Karpas-422 (cell line): ENCODE measurements at places on chromosomes 4 and X. TPM values are rescaled to one million over a fixed set of nuclear protein-coding genes. Genes with fewer than 3 reads are reported as not detected.
A peak's percentile ranks its signal among the peaks of the same experiment; 100 is the strongest.

DNA sequence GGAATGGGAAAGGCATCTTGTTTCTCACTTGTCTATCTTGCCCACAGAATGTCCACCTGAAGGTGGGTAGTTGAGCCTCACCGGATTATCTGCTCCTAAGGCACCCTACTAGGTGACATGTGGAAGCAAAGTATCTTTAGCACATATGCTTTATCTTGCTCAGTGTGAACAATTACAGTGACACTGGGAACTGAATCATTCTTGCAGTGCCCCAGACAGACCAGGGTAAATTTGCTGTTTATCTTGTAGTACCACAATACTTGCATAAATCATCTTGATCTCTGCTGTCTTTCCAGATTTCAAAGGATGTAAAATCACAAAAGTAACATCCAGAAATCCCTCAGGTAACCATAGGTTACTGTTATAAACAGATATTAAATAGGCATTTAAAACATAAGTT is 930.0 kb upstream of the INTU start:
- DNase-seq = no peak

CCSER1 gene
- total RNA-seq = 0.87 and 3.6 TPM in 2 replicates

DNA sequence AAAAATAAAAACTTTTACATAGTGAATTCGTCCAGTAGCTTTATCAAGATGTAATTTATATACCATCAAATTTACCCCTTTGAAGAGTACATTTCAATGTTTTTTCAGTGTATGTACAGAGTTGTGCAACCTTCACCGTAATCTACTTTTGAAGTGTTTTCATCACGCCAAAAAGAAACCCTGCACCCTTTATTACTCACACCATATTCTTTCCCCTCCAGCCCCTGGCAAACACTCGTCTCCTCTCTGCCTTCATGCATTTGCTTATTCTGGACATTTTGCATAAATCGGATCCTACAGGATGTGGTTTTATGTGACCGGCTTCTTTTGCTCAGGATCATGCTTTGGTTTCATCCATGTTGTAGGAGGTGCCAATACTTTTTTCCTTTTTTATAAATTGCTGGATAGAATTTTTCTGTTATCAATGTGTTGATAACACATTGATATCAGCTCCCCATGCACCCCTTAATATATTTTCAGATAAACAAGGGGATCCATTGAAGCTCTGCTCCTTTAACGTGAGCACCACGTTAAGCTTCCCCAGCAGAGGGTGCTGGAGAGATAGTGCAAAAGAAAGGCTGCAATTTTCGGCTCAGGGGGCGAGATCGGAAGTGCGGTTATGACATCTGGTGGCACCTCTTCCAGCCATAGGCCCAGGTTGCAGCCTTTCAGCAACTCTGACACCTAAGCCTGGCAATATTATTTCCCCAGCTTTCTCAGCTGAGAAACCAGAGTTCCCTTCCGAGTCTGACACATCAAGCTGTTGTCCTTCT is 100.1 kb upstream of the VCX3B start:
- DNase-seq = peak; percentile 85

DNA sequence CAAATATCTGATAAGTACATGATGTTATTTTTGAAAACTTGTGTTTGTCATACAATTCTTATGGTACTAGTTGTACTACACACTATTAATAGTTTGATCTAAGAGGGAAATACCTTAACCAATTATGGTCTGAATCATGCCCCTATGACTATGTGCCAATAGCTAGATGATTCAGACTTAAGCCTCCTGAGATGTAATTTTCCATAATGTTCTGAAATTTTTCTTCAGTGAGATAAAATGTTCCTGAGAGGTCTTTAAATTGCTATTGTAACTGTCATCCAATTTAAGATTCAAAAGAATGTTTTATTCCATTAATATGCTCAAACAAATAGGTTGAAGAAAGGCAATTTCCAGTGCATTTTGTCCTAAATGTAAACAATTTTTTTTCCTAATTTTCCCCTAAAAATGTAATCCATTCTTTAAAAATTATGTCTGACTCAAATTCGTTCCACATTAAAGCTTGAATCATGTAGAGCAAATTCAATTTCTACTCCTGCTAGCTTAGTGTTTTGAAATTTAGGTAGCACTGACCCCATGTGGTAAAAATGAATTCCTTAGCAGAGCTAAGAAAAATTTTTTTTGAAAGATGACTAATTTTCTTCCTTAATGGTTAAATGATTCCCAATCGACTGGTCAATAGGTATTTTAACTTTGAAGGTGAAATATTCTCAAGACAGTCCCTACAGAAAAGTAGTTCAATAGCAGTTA is 49.1 kb downstream of the APOOL start:
- peak; percentile 72 for DNase-seq

SCML2 gene
- total RNA-seq = not detected in 2 replicates

ATOH1 gene
- not detected in 2 replicates for total RNA-seq

GRCh38 chr4:33453916-33454315 is 2733.7 kb downstream of the PCDH7 start:
- no peak for DNase-seq

NXF2B gene
- not detected in 2 replicates for total RNA-seq

UGT2A1 gene
- total RNA-seq = not detected in 2 replicates

DNA sequence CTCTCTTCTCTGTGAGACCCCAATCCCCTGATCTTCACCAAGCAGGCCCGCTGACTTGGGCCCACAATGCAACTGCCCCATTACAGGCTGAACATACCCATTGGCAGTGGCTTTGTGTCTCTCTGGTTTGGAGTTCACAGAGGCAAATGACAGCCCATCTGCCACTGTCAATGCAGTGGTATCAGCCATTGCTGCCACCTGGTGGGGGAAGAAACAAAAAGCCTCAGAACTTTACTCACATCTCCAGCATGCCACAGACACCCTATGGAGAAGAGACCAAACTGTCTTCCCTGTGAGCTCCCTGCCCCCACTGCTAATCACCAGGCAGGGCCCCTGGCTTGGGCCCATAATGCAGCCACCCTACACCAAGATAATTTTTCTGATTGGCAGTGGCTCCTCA is 729.3 kb upstream of the ACTRT1 start:
- DNase-seq = peak; percentile 71
